ENCODE measurements at places on chromosomes 5 and 9.

DNA sequence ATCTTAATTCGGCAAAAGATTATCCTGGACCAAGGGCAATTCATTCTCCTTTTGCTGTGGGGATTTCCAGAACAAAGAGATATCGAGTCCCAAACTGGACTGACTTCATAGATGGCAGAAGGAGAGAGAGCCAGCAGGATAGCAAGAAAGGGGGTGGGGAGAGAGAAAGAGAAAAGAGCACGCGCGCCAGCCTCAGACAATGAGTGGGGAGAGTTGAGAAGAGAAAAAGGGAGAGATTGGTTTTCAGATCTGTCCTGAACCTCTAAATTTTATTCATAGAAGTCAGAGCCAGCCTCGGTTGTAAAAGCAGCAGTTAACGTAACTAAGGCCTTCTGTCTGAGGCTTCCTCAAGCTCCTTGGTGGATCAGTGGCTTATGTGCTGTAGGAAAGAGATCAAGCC lies 55.3 kb upstream of the ALDH1B1 start:
- no peak for DNase-seq

DNA sequence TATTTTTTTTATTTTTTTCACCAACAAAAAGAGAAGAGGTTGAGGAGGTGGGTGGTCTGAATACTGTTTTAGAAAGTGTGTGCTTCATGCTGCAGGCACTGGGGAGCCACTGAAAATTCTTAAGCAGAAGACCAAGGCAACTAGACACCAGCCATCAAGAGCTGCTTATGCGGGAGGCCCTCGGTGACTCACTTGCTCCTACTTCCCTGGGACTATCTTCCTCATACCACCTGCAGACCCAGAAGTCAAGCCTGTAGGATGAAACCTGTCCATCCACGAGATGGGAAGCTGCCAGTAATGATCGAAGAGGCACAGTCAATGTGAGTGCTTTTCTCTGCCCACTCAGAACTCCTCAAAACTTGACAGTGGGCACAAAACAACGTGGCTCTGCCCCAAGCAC lies 125.8 kb upstream of the SLC44A1 start:
- DNase-seq = peak; percentile 38

DNA sequence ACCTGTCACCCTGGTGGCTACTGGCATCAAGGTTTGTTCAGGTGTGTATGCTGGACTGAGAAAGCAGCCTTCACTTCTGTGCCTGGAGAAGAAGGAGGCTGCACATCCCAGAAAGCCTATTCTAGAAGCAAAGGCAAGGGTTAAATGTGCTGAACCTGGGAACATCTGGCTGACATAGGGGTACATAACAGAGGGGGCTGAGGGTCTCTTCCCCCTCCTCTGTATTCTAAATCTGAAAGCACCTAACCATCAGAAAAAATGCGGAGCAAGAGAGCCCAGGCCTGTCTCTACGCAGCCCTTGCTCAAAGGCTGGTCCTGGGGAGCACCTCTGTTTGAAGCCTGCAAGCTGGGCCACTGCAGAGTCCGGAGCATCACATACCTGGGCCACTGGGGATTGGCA lies 53.2 kb upstream of the FSTL4 start:
- DNase-seq = no peak

GRCh38 chr5:168529374-168530234 lies 499 bp downstream of the FBLL1 start:
- DNase-seq = no peak

DNA sequence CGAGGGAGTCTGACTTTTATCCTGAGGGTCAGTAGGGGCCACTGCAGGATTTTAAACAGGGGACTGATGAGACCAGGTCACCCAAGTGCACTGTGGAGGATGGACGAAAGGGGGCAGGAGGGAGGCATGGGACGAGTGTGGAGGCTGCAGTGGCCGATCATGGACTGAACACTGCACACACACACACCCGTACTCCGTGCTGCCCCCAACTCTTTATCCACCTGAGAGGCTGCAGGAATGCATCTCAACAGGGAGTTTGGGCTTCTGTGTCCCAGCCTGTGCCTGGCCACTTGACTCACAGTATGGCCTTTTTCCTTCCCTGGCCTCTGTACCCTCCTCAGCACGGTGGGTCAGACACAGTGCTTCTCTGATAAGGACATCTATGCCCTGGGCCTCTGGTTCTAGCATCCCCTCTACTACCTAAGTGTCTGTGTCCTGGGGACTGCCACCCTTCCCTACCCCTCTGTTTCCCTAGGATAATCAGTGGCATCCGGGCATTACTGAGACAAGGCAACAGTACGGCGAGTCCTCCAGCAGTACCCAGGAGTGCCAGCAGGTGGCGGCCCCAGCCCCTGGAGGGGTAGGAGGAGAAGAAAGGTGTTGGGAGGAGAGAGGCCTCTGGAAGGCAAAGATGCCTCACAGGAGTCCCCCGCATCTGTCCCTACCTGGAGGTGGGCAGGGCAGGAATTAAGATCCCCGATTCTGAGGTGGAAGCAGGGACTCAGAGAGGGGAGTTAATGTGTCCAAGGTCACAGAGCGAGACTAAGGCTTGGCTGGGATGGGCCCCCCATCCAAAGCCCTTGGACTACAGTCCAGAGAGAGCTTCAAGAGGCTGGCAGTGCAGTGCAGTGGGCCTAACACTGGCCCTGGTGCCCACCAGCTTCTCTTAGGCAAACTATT lies 5.1 kb upstream of the CDX1 start:
- no peak for DNase-seq

DNA sequence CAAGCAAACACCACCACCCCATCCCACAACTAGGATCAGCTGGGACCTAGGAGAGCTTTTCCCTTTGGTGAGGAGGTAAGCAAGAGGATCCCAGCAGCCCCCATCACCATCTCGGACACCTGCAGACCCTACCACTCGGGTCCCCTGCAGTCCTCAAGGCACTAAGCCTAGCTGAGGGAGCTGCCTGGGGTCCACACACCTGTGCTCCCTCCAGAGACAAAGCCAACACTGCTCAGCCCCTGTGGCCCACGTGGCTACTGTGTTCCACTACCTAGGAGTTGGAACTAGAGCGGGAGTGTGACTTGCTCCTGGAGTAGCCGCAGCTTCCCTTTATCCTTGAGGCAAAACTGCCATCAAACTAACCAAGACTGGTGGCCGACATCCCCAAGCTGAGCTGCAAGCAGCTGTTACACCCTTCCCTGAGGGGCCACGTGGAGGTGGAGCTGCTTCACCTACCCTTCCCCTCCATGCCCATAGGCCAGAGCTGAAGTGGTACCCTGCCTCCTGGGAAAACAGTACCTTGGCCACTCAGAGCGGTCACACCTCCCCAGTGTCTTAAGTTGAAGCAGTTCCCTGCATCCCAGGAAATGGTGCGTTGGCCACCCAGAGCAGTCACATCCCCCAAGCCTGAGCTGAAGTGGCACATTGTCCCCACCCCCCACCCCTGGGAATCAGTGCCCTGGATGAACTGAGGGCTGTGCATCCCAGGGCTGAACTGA lies 205.5 kb downstream of the CACNA1B start:
- no peak for DNase-seq

GRCh38 chr9:120655005-120655622 lies 59.2 kb downstream of the MEGF9 start:
- peak; percentile 56 for DNase-seq

GRCh38 chr9:28961623-28962022 lies 1388.3 kb upstream of the C9orf72 start:
- no peak for DNase-seq

DNA sequence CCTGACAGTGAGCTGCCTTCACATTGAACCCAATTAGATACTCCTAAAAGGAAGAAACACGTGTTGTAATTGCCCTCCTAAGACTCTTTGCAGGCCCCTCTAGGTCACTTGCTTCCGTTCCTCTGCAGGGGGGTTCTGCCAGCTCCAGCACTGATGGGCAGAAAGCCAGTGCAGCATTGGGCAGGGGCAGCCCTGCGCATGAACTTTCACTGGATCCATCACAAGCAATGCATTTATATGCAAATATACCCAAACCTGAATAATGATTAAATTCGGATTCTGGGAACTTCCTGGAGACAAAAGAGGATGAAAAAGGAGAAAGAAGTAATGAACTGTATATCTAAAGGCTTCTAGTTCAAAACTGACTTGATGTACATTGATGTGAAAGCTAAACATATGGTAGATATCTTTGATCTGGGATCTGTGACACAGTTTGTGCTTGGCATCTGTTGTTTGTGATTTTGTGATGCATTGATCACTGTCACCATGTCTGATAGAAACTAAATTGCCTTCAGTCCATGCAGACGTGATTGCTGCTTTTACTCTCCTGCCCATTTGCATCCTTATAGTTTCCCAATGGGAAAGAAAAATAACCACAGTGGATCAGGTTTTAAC lies 313.4 kb downstream of the DEPDC1B start:
- no peak for DNase-seq

DNA sequence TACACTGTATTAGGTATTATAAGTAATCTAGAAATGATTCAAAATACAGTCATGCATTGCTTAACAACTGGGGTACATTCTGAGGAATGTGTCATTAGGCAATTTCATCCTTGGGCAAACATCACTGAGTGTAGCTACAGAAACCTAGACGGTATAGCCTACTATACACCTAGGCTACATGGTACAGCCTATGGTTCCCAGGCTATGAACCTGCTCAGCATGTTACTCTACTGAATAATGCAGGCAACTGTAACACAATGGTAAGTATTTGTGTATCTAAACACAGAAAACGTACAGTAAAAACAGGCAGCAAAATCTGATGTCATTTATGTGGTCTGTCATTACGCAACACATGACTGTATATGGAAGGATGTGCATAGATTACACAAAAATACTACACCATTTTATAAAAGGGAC lies 96.8 kb downstream of the RAPGEF6 start:
- peak; percentile 42 for DNase-seq

DNA sequence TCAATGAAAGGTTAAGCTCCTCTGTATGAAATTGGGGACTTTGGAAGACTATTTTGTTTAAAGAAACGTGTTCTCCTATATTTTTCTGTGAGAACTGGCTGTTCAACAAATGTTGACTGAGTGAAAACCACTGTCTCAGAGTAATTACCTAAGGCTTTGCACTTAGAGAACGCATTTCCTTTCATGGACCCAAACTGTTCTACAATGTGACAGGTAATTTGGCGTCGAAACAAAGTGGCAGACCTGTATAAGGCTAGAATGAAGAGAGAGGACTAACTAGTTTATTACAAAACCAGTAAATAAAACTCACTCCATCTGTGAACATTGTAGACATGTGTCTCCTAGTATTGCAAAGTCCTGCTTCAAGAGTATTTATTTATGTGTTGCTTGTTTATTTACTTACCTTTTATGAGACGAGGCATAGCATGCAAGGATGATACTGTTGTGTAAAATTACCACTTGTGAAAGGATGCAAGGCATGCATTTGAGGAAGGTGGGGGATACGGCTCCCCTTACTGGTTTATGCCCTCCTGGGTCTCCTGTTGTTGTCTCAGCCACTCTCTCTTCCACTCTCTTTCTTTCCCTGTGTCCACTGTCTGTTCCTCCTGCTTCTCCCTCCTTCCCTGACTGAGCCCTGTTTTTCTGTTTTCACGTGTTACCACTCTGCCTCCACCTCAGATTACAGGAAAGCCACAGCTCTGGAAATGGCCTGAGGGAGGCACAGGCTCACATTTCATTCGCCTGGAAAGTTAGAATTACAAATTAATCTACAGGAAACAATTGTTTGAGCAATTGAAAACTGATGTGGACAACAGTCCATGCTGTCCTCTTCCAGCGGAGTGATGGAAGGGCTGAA lies 444.0 kb upstream of the ZNF608 start:
- DNase-seq = no peak

DNA sequence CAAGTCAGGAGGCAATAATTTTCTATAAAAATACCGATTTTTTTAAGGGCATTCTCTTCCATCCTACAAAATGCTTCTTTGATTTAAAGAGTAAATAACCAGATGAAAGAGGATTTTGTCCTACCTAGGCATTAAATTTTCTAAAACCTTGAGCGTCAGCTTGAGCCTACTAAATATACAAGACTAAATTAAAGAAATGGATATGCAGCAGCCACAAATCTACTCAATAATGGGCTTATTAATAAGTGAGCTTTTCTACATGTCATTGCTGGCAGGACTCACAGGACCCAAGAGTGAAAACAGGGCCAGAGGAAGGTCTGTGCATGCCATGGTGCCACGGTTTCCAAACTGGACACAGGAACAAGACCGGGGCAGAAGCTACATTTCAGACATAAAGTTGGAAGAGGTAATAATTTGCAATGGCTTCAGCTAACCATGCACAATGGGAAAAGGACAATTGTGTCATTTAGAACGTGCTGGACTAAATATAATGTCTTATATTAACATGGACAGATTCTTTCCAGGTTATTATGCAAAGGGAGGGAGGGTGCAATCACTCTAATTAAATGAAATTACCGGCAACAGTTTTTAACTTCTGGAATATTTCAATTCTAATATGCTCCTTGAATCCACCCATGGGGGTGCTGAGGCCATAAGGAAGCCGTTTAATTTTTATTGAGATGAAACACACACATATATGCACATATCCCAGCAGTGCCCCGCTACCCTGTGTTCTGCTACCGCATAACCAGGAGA lies 5.2 kb downstream of the WHRN start:
- no peak for DNase-seq

DNA sequence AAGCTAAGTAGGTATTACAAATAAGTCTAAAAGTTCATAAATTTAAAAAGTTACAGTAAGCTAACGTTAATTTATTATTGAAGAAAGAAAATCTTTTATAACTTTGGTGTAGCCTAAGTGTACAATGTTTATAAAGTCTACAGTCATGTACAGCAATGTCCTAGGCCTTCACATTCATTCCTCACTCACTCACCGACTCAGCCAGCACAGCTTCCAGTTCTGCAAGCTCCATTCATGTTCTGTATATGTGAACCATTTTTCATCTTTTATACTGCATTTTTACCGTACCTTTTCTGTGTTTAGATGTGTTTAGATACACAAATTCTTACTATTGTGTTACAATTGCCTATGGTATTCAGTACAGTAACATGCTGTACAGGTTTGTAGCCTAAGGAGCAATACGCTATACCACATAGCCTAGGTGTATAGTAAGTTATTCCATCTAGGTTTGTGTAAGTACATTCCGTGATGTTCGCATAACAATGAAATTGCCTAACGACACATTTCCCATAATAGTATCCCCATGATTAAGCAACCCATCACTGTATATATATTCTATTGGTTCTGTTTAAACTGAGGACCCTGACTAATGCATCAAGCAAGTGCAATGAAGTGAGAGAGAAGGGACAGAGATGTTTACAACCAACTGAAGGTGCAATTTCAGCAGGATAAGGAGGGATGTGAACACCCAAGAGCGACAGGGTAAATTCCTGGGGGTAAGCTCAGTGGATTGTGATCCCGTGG lies 88.9 kb upstream of the TRIO start:
- peak; percentile 16 for DNase-seq

- DNase-seq = no peak
Measured at GRCh38 chr5:150119421-150120061, 33.2 kb upstream of the CSF1R start.

GRCh38 chr5:138067945-138068344 lies 15.9 kb upstream of the WNT8A start:
- DNase-seq = no peak

DNA sequence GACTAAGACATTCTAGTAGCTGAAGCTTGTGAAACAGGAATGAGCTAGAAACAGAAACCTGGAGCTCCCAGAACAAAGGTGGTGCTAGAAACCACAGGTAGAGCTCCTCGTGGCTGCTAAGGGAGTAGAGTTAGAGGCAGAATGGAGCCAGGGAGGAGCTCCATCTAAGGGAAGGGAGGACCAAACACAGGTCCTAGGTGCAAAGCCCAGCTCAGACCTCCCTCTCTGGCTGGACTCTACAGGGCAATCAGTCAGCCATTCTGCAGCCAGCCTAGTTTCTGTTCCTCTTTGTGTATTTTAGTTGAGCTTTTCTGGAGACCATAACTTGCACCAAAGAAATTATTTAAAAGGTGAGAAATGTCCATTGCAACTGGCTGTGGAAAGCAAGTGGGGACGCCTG lies 70.4 kb downstream of the CRB2 start:
- DNase-seq = no peak

- no peak for DNase-seq
Measured at GRCh38 chr9:116039893-116040292, 113.7 kb upstream of the PAPPA start.

Data from astrocyte (in vitro differentiated cells and primary cell).